ENCODE measurements at places on chromosomes 6 and 20. TPM values are rescaled to one million over a fixed set of nuclear protein-coding genes. Genes with fewer than 3 reads are reported as not detected.

RHAG gene
- total RNA-seq: not detected

C20orf144 gene
- 0.69 TPM for total RNA-seq

CALHM6 gene
- total RNA-seq: 0.25 TPM

FAM209B gene
- not detected for total RNA-seq

ZBTB22 gene
- 11.8 TPM for total RNA-seq

RIPOR2 gene
- 73.8 TPM for total RNA-seq

SLC52A3 gene
- not detected for total RNA-seq

GRCh38 chr20:54654450-54654849 is 179.1 kb downstream of the DOK5 start:
- no peaks in the 10 kb centered on the region for H3K27me3 ChIP-seq
- DNase-seq: no peak
- H3K36me3 ChIP-seq: no peaks in the 10 kb centered on the region
- no peak overlapping the region for H3K27ac ChIP-seq
- H3K4me1 ChIP-seq: peaks cover 3% of the 10 kb centered on the region
- no peak overlapping the region for H3K4me3 ChIP-seq

GRCh38 chr6:92826633-92827032 is 592.7 kb downstream of the EPHA7 start:
- H3K4me3 ChIP-seq: no peak overlapping the region
- DNase-seq: no peak
- H3K27ac ChIP-seq: no peak overlapping the region
- H3K4me1 ChIP-seq: no peaks in the 10 kb centered on the region

- no peak for DNase-seq
- H3K4me3 ChIP-seq: no peak overlapping the region
- H3K36me3 ChIP-seq: peaks cover 5% of the 10 kb centered on the region
- H3K4me1 ChIP-seq: no peaks in the 10 kb centered on the region
Observed at GRCh38 chr6:35239581-35239980, 20.0 kb upstream of the ZNF76 start.

DNA sequence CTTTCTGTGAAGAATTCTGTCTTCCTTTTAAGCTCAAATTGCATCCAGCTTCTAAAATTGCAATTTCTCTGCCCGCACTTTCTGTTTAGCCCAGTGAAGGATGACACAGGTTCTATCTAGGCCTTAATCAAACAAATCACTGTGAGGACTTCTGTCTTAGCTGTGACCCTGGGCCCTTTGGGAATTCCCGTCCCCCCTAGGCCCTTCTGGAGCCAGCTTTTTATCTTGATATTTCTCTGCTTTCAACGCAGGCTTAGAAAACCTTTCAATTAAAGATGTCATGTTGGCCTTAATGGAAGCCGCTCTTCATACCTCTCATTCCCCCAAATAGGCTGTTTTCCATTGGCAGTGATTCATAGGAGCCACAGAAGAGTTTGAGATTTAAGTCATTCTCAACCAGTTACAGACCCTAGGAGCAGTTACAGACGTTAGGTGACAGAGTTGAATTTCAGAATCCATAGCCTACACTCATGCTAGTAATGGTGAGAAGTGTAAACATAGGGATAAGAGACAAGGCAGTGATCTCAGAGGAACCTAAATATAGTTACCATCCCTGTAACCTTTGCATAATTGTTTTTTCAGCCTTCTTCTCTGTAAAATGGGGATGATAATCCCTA is 74.8 kb upstream of the FLRT3 start:
- no peak overlapping the region for H3K4me3 ChIP-seq
- DNase-seq: no peak
- H3K4me1 ChIP-seq: no peaks in the 10 kb centered on the region
- H3K36me3 ChIP-seq: no peaks in the 10 kb centered on the region
- H3K27me3 ChIP-seq: no peaks in the 10 kb centered on the region
- no peak overlapping the region for H3K27ac ChIP-seq

DNA sequence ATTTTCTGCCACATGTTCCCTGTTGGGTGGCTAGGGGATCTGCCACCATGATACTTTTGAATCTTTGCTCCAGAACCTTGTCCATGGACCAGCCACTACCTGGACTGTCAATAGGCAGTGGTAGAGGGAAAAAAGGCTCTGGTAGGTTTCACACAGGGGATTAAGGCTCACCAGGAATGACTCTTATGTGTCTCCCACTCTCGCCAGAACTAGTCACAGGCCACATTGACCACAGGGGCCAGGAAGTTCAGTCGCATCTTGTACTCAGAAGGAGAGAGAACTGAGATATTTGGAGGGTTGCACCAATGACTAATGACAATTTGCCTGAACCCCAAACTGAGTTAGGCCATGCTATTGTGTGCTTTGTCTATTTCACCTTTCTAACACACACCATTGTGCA is 23.6 kb upstream of the APCDD1L start:
- H3K27ac ChIP-seq: no peak overlapping the region
- no peaks in the 10 kb centered on the region for H3K27me3 ChIP-seq
- no peaks in the 10 kb centered on the region for H3K4me1 ChIP-seq
- no peak overlapping the region for H3K4me3 ChIP-seq
- H3K36me3 ChIP-seq: no peaks in the 10 kb centered on the region

DNA sequence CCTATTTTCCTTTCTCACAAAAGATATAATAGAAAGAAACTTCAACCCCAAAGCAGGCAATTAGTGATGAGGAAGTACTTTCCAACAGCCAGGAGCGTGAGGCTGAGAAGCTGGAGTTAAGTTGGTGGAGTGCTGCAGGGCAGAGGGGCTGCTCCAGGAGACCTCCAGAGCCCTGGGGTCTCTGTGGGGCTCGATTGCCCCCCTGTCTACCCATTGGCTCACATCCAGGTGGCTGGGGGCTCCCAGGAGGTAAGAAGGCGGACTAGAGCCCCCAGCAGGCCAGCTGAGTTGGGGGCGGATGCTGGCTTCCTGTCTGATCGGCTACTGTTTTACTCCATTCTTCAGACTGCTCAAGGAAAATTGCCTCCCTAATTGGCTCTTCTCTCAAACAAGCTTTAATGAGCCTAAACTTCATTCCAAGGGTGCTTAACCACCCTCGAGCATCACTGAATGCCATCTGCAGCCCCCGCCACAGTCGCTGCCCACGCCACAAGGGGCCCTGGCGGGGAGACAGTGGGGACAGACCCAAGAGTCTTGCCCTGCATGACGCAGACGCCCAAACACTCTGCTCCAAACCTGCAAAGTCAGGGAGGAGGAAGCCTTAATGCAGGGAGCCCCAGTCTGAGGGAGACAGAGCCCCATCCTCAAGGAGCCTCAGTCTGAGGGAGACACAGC is 78.6 kb downstream of the MDGA1 start:
- no peak overlapping the region for H3K27ac ChIP-seq
- DNase-seq: no peak

DNA sequence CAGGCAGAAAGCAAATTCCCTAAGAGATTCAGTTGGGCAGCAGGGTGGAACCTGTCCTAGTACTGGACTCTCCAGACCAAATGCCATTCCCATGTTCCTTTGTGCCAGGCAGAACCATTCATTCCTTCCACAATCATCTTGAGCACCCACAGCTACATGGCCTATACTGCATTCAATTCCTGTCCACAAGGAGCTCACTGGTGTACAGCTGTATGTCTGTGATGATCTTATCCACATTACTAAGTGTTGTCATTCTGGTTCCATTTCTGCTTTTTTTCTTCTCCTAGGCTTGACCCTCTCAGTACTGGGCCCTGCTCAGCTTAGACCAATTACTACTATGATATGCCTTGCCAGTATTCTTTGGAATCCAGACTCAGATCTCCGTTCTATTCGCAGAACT is 27.5 kb downstream of the MAN1A1 start:
- H3K4me3 ChIP-seq: no peak overlapping the region
- no peak for DNase-seq
- no peak overlapping the region for H3K27ac ChIP-seq
- no peaks in the 10 kb centered on the region for H3K36me3 ChIP-seq

DNA sequence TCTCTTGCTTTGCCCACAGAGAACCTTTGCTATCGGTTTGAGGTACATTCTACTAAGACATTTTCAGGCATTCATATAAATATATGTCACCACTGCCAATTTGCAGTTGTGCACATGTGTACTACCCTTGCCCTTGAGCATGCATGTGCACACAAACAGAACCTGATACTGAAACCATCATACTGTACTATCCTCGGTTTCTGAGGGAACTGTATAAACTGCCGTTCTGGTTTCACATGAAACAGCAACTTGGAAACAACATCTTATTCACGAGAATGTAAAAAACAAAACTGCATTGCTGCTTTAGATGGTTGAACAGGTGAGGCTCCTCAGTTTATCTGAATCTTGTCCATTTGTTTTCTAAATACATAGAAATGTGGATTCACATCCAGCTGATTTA is 151.2 kb upstream of the TMEM170B start:
- H3K4me3 ChIP-seq: no peak overlapping the region
- H3K27me3 ChIP-seq: no peaks in the 10 kb centered on the region
- H3K27ac ChIP-seq: no peak overlapping the region
- DNase-seq: no peak
- no peaks in the 10 kb centered on the region for H3K36me3 ChIP-seq
- H3K4me1 ChIP-seq: peaks cover 13% of the 10 kb centered on the region

GRCh38 chr6:136927292-136927691 is 5.2 kb downstream of the SLC35D3 start:
- H3K27me3 ChIP-seq: no peaks in the 10 kb centered on the region
- H3K36me3 ChIP-seq: no peaks in the 10 kb centered on the region
- no peaks in the 10 kb centered on the region for H3K4me1 ChIP-seq
- peak; percentile 74 for DNase-seq
- no peak overlapping the region for H3K27ac ChIP-seq

DNA sequence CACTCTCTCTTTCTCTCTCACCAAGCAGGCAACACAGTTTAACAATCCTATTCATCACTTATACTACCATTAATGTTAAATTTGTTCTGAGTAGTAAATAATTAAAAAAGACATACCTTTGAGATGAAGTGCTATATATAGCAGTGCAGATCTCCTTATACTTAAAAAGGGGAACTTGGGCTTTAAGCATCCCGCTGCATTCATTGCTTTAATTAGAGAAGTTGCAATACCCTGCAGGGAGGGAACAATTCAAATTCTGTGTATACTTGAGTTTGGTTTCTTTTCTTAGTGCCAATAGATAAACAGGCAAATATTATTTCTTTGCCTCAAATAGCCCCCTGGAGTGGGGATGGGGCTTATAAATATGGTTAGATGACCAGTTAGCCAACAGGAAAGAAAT is 10.8 kb upstream of the ZBTB24 start:
- peaks cover 33% of the 10 kb centered on the region for H3K4me1 ChIP-seq
- H3K27ac ChIP-seq: no peak overlapping the region
- peak; percentile 57 for DNase-seq
- no peak overlapping the region for H3K4me3 ChIP-seq
- H3K27me3 ChIP-seq: no peaks in the 10 kb centered on the region
- H3K36me3 ChIP-seq: no peaks in the 10 kb centered on the region

DNA sequence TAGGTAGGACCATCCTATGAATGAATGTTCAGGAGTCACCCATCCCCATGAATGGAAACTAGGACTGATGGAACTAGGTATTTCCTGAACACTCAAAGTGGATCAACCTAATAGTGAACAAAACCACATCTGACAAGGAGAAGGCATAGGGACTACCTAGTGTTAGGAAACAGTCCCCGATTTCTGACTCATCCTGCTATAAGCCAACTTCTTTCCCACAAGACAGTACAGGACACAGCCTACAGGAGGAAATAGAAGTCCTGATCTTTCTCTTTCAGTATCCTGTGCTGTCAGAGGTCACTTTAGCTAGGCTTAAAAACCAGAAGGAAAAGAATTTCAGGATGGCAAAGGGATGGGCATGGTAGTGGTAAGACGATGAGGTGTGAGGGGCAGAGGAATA is 19.5 kb upstream of the GMDS start:
- no peaks in the 10 kb centered on the region for H3K4me1 ChIP-seq
- H3K27ac ChIP-seq: no peak overlapping the region
- DNase-seq: no peak
- no peaks in the 10 kb centered on the region for H3K36me3 ChIP-seq

DNA sequence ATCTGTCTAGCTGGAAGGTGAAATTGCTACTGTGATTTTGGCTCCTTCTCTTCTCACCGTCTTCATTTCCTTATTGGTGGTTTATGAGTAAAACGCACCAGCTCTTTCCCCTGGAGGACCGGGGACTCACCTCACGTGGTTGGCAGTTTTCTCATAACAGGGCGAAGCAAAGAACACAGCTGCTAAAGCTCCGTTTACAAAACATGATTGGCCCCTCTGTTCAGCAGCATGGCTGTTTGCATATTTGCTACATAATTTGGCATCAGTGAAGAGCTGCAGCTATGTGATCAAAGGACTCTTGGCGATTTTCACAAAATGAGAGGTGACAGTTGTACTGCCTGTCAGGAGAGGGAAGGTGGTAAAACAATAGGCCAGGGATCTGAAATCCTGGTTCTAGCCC is 20.5 kb upstream of the TMEM181 start:
- no peaks in the 10 kb centered on the region for H3K36me3 ChIP-seq
- no peak overlapping the region for H3K4me3 ChIP-seq
- no peak overlapping the region for H3K27ac ChIP-seq
- H3K27me3 ChIP-seq: no peaks in the 10 kb centered on the region

DNA sequence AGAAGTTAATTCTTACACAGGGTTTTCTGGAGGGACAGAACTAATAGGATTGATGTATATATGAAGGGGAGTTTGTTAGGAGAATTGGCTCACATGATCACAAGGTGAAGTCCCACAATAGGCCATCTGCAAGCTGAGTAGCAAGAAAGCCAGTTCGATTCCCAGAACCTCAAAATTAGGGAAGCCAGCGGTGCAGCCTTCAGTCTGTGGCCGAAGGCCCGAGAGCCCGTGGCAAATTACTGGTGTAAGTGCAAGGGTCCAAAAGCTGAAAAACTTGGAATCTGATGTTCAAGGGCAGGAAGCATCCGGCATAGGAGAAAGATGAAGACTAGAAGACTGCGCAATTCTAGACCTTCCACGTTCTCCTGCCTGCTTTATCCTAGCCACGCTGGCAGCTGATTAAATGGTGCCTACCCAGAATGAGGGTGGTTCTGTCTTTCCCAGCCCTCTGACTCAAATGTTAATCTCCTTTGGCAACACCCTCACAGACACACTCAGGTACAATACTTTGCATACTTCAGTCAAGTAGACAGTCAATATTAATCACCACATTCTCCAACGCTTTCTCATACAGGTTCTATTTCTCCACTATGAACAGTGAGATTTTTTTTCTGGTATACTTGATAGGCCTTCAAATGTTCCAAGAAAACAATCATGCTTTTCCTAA is 357.0 kb downstream of the LAMA2 start:
- DNase-seq: no peak
- H3K4me3 ChIP-seq: no peak overlapping the region
- no peaks in the 10 kb centered on the region for H3K27me3 ChIP-seq
- H3K36me3 ChIP-seq: no peaks in the 10 kb centered on the region

DNA sequence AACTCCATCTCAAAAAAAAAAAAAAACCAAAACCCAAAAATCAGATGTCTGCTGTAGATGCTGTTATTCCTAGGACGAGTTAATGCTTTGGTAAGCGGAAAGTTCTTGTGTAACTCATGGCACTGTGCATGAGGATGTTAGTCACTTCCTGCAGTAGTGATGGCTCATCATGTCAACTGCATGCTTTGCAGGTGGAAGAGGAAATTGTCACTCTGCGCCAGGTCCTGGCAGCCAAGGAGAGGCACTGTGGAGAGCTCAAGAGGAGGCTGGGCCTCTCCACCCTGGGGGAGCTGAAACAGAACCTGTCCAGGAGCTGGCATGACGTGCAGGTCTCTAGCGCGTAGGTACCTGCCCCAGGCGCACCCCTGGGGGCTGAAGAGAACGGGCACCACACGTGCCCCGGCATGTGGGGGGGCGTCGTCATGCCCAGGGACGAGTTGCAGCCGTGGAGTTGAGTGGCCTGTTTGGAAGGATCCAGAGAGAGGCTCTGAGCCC is 8.5 kb downstream of the TPD52L2 start:
- no peaks in the 10 kb centered on the region for H3K4me1 ChIP-seq
- no peaks in the 10 kb centered on the region for H3K27me3 ChIP-seq
- peaks cover 45% of the 10 kb centered on the region for H3K36me3 ChIP-seq
- no peak overlapping the region for H3K27ac ChIP-seq
- no peak overlapping the region for H3K4me3 ChIP-seq
- DNase-seq: no peak

All from Karpas-422 (cell line).